ENCODE measurements at places on chromosomes 3 and 15.

DNA sequence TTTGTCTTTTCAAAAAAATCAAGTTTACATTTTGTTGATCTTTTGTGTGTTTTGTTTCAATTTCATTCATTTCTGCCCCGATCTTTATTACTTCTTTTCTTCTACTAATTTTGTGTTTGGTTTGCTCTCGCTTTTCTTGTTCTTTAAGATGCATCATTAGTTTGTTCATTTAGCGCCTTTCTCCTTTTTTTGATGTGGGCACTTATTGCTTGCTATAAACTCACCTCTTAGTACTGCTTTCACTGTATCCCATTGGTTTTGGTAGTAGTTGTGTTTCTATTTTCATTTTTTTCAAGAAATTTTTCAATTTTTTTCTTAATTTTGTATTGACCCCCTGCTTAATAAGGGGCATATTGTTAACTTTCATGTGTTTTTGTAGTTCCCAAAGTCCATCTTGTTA lies 34.4 kb downstream of the PRKCI start:
- DNase-seq, result no peak

DNA sequence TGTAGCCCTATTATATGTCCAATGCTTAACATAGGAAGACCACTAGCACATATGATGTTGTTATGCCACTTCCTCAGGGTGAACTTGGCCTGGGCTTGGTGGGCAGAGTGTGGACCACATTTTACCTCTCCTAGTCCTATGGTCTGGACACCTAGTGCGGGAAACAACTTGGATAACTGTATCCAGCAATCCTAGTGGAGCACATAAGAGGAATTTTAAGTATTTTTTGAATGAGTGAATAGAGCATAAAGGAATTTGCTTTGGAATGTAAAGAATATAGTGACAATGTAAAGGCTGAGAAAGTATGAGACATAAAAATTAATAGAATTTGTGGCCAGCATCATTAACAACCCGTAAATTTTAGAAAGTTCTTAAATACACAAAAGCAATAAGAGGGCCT lies 528.9 kb downstream of the IGSF11 start:
- peak; percentile 69 for DNase-seq

DNA sequence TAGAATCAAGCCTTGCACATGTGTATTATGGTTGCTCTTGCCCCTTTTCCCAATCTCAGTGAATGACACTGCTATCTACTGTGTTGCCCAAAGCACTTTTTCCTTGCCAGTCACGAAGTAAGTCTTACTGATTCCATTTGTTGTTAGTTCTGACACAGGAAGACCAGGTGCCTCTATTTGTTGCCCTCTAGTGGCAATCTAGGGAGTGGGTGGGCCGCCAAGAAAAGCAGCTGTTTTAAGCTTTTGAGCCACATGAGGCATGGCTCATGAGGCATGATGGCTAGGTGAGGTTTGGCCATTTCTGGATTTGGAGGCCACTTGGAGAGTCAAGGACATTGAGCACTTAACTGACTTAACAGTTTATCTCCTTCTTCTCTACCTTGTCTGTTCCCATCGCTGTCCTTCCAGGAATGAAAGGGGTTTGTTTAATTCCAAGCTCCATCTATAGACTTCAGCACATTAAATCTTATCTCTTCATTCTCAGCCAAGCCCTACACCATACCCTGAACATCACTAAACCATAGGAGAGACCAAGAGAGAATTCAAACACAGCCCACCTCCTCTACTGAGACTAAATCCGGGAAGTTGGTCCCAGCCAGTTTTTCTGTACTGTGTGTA lies 103.1 kb downstream of the HCN4 start:
- DNase-seq, result peak; percentile 53

GRCh38 chr3:80676866-80677265 lies 909.1 kb upstream of the ROBO1 start:
- DNase-seq, result no peak

- DNase-seq, result no peak
Observed at GRCh38 chr3:139982404-139982803, 47.4 kb downstream of the CLSTN2 start.

DNA sequence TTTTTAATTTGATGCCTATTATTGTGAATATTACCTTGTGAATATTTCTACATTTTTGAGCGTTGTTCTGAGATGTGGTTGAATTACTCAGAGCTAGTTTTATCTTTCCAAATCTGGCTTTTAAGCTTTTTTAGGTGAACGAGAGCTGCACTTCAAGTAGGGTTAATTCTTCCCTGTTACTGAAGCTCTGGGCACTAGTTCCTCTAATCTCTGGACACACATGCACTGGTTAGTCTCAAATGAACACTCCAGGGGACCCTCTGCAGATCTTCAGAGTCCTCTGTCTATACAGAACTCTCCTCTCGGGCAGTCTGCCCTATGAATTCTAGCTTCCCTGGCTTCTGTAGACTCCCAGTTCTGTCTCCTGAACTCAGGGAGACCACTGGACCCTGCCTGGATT lies 237.5 kb upstream of the TBC1D5 start:
- DNase-seq, result no peak

- DNase-seq, result peak; percentile 21
Observed at GRCh38 chr3:171614318-171614921, 154.2 kb upstream of the TNIK start.

DNA sequence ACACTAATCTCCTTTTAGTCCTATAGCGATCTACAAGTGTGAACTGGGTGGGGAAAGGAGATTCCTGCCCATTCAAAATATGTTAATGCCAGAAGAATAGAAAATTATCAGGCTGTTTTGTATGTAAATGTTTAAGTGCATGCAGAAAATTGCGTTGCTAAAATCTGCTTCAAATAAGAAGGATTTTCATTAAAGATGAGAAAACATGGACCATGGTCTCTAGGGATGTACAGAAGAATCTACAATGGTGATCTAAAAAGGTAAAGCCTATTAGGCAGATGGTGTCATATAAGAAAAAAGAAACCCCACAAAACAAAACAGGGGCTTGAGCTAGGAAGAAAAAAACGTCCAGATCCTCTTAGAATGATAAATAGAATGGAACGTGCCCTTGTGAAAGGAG lies 287.5 kb upstream of the ROBO1 start:
- no peak for DNase-seq

DNA sequence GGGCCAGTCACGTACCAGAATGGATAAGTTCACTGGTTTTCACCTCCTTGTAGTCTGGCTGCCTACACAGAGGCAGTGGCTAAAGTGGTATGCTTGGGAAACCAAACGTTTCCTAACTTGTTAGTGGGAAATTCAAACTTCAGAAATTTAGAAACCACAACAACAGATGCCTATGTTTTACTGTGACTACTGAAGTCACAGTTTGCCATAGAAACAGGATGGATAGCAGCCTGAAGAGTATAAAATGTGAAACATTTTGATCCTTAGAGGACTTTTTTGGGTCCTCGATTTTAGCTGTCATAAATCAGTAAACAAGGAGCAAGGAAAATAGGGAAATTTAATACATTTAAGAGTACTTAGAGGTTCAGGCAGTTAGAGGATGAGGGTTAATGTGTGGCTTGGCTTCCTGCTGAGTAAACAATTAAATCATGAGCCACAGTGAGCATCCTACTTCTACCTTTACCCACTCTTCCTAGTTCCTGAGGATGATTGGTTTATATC lies 48.6 kb downstream of the CMSS1 start:
- DNase-seq, result peak; percentile 80

DNA sequence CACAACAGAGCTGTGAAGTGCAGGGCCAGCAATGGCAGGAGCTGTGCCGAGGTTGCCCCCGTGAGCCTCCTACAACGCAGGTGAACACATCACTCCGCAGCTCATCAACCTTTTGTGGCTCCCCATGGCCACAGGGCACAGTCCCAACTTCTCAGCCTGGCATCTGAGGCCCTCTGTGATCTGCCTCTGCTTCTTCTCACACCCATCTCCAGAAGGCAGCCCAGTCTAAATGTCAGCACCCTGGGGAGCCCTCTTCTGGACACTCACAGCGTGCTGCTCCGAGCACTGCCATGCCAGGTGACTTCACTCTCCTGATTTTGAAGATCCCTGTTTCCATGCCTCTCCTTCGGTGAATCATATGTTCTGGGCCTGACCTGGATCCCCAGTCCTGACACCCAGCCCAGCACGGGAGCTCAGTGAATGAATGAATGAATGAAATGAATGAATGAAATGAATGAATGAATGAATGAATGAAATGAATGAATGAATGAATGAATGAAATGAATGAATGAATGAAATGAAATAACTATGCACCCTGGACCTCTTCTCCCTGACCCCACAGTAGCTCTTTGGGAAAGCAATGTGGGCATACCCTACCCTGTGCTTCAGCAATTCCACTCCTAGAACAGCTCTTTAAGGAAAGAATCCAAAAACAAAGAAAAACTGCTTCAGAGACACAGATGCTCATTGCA lies 17.9 kb upstream of the SKIC8 start:
- DNase-seq, result no peak

GRCh38 chr3:33186524-33187367 lies 31.9 kb downstream of the SUSD5 start:
- DNase-seq, result peak; percentile 16

DNA sequence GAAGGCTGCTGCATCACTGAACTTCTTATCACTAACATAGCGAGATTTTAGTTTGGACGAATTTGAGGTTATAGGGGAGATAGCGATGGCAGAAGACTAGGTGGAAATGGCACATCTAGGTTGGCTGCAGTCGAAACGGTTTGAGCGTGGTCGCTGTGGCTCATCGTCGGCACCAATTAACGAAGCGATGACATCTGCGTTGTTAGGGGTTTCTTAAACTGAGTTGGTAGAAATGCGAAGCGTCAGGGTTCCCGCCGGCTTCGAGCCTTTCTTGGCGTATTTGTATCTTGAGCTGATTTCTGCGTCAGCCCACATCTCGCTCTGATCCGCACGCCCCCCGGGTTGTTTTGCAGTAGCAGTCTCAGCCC lies 319 bp downstream of the LNP1 start:
- peak; percentile 54 for DNase-seq

DNA sequence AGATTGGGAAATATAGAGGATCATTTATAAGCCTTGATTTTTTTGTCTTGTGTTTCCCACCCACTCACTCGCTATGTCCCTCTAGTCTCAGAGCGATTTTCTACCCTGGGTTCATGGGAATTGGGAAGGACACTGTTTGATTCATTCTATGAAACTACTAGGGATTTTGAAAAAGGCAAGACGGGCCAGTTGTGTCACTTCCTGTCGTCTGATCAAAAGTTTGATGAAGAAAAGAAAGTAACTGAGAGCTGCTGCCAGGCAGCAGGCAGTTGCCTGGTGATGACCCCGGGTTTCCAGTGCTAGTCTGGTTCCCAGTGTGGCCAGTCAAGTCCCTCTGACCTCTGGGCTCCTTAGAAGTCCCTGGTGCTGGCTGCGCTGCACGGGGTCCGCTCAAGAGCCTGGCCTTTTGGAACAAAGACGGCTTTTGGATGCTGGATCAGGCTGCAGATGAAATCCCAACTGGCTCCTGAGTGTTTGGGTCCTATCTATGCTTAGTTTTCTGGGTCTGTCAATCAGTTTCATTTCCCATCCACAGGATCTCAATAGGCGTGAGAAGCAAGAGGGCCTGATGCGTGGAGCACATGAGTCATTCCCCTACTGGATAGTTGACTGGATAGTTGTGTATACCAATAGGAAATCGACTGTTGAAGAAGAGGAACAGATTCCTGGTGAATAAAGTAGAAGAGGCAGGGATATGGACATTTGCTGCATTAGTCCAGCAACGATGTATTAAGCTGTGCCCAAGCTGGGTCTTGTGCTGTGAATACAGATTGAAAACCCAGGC lies 89.7 kb downstream of the EEFSEC start:
- no peak for DNase-seq

GRCh38 chr3:145903472-145904013 lies 257.4 kb downstream of the PLOD2 start:
- DNase-seq, result no peak

DNA sequence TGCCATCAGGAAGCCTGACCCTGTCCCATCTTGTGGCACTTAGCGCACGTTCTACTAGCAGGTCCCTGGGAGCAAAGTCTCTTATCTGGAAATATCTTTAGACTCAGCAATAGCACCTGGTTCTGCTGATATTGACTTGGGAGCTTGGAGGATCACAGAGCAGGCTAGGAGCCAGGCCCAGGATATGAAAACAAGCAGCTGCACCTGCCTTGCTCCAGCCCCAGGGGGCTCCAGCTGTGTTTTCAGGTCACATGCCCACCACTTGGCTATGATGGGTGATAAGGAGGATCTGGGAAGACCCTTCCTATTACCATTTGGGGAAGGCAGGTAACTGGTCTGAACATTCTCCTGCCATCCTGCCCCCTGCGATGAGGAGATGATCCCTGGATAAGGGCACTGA lies 87.8 kb downstream of the C3orf70 start:
- no peak for DNase-seq

DNA sequence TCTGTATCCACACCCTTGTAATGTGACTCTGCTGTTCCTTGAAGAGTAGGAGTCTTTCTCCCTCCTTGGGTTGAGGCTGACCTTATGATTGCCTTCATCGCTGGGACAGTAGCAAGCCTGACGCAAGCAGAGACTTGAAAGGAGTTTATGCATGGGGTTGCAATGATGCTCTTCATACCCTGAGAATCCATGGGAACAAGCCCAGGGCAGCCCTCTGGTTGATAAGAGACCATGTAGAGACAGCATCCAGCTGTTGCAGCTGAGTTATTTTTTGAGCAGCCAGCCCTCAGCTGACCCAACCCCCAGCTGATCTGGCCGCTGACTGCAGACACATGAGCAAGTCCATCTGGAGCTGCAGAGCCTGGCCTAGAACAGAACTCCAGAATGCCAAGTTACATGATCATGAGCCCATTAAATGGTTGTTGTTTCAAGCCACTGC lies 60.6 kb upstream of the ARNT2 start:
- DNase-seq, result no peak

DNA sequence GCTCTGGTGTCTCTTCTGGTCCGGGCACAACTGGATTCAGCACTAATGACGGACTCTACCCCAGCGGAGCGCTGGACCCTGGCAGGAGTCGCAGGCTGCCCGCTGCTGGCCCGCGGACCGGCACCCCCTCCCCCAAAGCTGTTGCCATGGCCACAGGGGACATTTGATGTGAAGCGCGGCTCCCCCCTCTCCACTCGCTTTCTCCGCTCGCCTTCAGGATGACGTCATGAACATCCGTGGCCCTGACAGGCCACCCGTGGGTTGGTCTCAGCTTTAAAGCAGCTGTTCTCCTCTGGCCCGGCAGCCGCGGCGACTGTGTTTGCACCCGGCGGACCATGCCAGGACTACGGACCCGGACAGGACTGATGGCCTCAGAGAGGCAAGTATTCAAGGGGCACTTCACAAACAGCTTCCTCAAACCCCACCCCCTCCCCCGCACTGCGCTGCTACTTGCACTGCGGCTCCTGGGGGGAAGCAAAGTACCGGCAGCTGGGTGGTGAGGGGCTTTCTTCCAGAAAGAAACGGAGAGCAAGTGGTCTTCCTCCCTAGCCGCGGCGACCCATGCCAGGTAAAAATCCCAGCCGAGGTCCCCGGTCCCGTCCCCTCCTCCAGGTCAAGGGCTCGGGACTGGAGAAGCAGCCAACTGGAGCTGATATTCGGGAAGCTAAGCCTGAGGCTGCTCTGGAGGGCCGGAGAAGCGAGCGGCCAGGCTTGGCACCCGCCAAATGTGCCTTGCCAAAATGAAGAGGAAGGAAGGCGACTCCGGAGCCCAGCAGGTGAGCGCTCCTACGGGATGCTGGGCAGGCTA lies 16.6 kb upstream of the AEN start:
- no peak for DNase-seq
